Fibroblast of skin of right biceps (primary cell): ENCODE measurements at places on chromosomes 2 and 18.
A peak's percentile ranks its signal among the peaks of the same experiment; 100 is the strongest.

DNA sequence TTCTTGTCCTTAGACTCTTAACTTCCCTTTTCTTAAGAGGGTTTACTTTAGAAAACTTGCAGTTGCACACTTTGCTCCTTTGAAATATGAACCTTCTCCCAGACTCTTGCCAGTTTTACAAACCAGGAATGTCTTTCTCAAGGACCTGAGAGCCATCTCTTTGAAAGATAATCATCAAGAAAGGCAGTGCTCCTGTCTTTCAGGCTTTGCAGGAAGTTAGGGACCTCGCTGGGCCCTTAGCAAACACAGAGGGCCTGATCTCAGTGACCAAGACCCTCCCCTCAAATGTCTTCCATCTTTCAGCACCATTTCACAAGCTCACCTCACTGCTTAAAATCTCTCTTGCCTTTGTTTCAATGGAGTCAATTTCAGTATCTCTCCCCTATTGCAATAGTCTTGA is 32.0 kb upstream of the NYAP2 start:
- DNase-seq: no peak

- DNase-seq: no peak
These were observed 111.6 kb upstream of the LMAN1 start for GRCh38 chr18:59470561-59471121.

DNA sequence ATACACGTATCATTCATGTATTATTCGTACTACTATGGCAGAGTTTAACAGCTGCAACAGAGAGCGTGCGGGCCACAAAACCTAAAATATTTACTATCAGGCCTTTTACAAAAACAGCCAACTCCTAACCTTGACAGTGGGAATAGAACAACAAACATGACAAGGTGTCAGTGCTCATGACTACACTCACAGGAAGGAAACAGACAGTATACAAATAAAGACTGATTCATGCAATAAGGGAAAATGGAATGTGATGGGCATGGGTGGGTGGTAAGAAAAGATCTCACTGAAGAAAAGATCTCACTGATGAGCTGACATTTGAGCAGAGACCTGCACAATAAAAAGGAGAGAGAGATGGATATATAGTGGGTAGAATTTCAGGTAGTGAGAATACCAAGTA is 347.8 kb downstream of the ALK start:
- no peak for DNase-seq

- DNase-seq: peak; percentile 98
These were observed 493.3 kb downstream of the CMPK2 start for GRCh38 chr2:6372317-6372901.

DNA sequence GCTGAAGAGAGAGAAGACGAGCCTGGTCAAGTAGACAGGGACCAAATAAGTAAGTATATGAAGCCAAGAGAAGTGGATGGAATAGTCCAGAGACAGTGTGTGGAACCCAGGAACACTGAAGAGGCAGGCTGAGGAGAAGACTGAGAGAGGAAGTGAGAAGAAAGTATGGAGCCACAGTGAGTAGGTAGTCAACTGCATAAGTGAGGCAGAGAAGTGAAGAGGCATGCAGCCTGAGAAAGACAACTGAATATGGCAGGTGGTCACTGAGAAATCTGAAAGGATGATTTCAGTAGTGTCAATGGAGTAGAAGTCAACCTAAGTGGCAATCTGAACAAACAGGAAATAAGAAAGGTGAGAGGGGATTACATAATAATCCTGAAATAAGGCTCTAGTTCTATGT is 55.4 kb downstream of the CWC22 start:
- no peak for DNase-seq

GRCh38 chr2:17136877-17137276 is 381.4 kb downstream of the RAD51AP2 start:
- DNase-seq: peak; percentile 10

DNA sequence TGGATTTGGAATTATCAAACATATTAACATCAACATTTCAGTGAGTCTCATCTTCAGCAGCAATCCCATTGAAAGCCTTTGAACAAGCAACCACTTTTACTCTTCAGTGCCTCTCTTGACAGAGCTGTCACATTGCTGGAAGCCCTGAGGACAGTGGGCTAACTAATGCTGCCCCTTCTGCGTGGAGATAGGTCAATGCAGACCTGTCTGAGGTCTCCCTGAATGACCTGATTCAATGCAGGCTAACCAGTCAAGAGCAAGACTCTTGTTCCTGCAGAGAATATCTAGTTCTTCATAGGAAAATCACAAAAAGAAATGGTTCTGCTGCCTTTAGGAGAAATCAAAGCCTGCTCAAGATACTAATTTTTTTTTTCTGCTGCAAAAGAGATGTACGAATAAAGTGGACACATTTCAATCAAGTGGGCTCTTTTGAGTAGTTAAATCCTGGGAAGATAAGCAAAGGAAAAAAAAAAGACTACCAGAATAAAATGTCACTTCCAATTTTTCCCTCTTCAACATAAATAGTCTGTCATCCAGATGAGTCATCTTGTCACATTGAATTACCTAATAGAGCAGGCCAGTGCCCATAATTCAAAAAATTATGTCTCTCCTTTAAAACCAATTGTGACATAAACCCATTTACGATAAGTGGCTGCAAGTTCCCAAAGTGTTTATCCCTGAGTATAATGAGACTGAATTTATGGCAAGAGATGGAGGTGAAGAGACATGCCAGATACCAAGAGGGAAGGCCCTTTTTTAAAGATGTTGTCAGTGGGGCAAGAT is 1269.0 kb upstream of the DDX18 start:
- no peak for DNase-seq

- no peak for DNase-seq
These were observed 84.5 kb downstream of the LONRF2 start for GRCh38 chr2:100237770-100238169.

- no peak for DNase-seq
These were observed 408.9 kb downstream of the RIT2 start for GRCh38 chr18:42706618-42707017.

GRCh38 chr2:85277416-85278158 is 50.2 kb downstream of the TGOLN2 start:
- DNase-seq: peak; percentile 96

- no peak for DNase-seq
These were observed 643 bp upstream of the DTNB start for GRCh38 chr2:25674077-25674362.

DNA sequence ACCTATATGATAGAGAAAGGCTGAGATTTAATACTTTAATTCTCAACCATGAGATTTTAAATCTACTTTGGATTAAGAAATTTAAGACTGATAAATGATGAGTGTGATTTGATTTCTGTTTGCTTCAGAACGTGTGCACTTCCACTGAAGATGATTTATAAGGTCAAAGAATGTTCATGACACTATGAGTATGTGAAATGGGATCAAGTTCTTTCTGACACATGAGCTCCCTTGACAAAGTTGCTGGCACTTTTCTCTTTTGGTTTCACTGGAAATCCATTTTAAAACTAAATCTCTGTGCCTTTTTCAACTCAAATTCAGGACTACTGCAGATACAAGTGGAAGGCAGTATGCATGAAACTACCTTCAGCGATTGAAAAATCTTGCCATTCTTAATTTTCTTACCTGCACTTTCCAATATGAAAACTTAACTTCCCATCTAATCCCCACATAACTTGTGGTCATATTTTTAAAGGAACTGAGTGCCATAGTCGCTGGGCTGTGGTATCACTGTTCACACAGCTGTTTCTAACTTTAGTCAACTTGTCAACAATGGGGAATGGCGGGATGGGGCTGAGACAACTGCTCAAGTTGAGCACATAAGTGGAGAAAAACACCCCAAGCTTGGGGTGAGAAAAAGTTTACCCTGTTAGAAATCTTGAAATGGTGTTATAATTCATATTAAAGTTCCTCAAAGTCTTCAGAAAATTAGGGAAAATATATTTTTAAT is 51.8 kb upstream of the TTN start:
- no peak for DNase-seq

DNA sequence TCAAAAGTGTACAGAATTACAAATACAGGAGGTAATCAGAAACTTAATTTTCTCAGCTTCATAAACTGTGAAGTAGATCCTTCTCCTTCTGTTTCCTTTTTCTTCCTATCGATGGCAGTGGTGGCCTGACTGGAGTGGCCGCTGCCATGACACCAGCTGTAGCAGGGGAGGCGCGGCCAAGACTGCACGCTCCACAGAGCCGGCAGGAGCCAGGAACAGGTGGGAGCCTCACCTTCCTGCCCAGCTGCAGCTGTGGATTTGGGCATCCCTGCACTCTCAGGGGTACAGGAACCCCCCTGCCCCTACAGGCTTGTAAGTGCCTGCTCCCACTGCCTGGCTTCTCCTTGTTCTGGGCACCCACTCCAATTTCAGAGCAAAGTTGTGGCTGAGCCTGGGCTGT is 76.1 kb downstream of the EPB41L3 start:
- DNase-seq: no peak
